Stimulated activated CD4-positive, alpha-beta T cell treated with anti-CD3 and anti-CD28 coated beads, Interleukin-1b, Interleukin-23, amount 100 ng/mL, for 4 hours (primary cell): ENCODE measurements at places on chromosomes 16 and 17.

DNA sequence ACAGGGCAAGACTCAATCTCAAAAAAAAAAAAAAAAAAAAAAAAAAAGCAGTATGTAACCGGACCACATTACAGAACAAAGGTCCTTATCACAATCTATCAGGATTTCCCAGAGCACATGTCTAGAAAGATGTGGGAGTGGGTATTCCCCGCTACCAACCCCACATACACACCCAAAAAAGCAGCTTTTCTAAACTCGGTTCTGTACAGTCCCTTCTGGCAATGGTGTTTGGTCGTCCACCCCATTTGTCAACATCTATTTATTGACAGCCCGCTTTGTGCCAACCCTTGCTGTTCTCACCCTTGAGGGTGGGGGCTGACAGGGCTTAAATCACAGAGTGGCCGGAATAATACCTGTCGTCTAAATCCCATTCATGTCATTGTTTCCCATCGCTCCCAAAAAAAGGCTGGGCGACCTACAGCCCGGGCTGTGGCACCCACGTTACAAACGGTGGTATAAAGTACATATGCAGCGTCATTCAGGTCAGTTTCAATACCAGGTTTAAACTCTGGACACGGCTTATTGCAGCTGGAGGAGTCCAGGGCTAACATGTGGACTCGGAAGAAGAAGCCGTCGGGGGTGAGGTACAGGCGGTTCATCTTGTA lies 3.6 kb downstream of the C17orf58 start:
- no peak for DNase-seq

DNA sequence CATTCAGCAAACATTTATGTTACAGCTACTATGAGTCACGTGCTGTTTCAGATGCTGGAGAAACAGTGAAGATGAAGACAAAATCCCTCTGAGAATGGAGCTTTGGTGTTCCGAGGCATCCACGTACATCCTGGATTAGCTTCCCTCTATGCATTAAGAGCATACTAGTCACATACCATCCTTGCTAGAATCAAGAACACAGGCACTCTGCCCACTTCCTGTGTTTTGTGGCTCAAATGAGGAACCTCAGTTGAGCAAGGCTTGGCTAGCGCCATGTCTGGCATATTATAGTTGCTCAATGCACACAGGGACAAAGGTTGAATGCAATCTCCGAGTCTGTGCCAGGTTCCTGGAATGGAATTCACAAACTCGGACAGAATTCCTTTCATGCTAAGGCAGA lies 297.5 kb downstream of the XYLT1 start:
- DNase-seq: no peak

GRCh38 chr17:57852092-57852954 lies 2.5 kb upstream of the MRPS23 start:
- DNase-seq: no peak

DNA sequence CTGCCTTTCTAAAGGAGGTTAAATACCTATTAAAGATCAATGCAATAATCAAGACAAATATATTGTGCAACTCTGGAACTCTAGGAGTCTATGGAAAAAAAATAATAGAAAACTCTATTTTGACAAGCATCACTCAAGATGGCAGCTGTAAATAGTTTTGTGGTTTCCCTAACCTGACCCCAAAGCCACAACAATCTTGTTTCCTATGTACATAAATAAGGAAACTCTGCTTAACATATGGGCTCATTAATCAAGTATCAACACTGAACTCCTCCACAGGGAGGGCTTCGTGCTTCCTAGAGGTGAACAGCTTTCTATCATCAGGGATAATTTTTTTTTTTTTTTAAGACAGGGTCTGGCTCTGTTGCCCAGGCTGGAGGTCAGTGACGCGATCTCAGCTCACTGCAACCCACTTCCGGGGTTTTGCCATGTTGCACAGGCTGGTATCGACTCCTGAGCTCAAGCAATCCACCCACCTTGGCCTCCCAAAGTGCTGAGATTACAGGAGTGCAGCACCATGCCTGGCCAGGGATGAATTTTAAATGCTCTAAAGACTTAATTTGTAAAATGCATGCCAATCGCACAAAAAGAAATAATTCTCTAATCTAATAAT lies 42.5 kb downstream of the ARHGAP17 start:
- no peak for DNase-seq

DNA sequence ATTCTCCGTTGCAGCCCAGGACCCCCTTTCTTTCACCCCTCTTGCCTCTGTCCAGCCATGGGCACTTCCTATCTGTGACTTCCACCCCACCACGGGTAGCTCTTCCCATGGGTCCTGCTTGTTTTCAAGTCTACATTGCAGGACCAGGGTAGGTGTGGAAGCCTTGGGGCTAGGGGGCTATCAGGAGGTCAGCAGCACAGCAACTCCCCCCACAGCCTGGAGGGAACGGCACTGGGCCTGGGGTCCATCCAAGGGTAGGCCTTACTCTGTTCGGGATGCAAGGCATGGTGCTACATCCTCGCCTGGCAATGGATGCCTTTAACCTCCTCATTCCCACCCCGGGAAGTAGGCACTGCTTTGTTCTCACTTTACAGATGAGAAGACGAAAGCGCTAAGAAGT lies 109.3 kb downstream of the IRX5 start:
- no peak for DNase-seq

DNA sequence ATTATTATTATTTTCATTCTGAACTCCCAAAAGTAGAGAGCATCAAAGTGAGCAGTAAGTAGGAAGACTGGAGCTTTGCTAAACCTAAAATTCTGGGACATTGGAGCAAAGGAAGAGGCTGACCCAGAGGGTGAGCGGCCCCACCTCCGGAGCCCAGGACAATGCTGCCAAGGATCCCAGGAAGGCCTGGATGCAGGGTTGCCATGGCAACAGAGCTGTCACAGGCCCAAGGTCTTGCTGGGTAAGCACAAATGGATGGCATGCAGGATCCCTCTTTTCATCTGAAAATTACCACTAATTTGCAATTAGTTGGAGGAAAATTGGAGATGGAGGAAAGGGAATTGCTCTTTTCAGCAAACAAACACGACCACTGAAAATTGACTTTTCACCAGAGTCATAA lies 457.9 kb upstream of the CDH5 start:
- DNase-seq: no peak

- no peak for DNase-seq
These were observed at the start of gene RCVRN for GRCh38 chr17:9905078-9905415. Gene RCVRN, minus strand, starts transcription at chr17:9905271. Its CDS starts 91 bp downstream, at chr17:9905180.

- no peak for DNase-seq
These were observed 60.8 kb downstream of the PARN start for GRCh38 chr16:14569213-14569612.

DNA sequence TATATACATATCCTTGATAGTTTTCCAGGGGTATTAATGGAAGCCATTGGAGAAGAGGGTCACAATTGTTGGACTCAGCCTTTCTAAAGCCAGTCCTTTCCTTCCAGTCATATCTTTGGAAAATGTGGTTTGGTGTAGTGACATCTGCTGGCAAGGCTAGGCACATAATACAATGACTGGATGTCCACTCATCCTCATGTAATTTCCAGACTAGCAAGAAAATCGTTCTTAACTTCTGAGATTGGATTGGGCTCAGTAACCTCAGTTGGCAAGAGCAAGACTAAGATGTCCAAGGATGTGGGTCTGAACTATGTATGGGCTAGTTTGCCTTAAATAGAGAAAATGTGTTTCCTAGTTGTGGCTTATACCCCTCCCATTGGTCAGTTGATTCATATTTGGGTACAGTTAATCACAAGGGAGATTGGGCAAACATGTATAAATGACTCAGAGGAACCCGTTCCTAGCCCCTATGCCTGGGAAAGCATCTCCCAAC lies 8.7 kb upstream of the KAT7 start:
- no peak for DNase-seq

DNA sequence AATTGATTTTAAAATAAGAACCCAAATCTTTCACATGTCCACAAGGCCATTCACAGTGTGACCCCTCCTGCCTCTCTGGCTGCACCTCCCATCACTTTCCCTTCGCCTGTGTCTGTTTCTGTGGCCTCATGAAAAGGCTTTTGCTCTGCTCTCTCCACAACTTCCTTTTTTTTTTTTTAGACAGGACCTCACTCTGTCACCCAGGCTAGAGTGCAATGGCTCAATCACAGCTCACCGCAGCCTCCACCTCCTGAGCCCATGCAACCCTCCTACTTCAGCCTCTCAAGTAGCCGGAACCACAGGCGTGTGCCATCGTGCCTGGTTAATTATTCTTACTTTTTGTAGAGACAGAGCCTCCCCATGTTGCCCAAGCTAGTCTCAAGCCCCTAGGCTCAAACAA lies 197.1 kb downstream of the ABCC12 start:
- no peak for DNase-seq

DNA sequence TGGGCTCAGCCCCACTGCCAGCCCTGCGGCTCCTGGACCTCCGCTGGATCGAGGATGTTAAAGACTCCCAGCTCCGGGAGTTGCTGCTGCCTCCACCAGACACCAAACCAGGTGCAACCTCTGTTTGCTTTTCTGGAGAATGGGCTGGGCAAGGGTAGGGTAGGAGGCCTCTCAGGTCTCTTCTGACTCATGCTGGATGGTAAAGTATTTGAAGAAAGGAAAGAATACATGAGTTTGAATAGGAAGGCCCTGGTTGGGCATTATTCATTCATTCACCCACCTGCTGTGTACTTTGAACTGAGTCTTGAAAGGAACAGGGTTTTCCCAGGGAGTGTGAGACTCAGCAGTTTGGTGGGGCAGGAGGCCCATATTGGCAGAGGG lies 6.5 kb upstream of the ORAI3 start:
- no peak for DNase-seq

- no peak for DNase-seq
These were observed 56.1 kb downstream of the RMI2 start for GRCh38 chr16:11401161-11402050.

DNA sequence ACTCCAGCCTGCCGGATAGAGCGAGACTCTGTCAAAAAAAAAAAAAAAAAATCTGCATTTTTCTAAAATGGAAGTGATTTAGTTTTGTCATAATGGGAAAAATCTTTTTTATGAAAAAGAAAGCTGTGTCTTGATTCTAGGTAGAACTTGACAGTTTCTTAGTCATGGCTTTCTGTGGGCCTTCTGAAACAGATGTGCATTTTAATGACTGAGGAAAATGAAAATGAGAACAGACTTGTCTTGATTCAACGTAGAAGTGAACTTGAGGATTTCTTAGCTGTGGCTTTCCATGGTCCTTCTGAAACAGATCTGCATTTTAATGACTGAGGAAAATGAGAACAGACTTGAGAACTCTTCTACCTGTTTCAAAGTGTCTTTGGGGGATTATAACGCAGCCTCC lies 171.7 kb downstream of the VPS53 start:
- DNase-seq: no peak

DNA sequence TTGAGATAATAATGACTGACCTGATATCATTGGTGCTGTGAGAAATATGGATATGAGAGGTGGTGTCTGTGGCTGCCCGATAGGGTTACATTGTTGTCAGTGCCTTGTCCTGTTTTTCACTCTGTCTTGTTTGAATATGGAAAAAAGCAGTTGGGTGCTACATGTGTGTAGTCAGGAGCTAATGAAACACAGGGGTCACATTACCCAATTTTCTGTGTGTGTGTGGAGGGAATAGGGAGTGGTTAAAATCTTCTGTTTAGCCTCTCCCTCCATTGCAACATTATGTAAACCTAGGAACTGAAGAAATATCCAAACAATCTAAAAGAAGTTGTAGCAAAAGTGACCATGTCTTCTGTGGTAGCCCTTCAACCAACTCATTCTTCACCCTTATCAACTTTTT lies 527.7 kb upstream of the SOX9 start:
- no peak for DNase-seq

DNA sequence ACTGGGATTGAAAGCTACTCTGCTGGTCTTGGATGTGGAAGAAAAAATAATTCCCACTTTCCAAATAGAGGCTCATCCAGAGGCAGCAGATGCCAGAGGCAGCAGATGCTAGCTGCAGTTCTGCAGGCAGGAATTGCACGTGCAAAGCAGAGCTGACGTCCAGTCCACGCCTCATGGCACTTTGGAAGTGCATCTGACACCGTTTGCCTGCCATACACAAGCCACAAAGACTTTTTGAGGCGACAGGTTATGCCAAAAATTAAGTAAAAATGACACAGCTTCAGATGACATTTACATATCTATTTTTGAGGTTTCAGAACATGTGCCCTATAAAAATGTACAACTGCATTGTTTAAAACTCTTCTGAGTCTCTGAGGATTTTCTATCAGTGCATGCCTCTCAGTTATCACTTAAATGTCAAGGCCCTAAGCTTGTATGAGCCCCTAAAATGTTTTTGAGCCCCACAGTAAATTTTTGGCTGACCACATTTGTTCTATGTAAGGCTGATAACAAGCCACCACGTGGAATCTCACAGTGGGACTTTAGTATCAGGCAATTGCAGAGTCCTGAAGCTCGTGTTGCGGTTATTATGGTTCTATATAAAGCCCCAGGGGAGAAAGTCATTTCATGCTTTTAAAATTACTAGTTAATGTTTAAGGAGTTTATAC lies 239.2 kb downstream of the PRKCA start:
- DNase-seq: no peak

- peak; percentile 29 for DNase-seq
These were observed 3.3 kb downstream of the POLR3E start for GRCh38 chr16:22300427-22301071.

DNA sequence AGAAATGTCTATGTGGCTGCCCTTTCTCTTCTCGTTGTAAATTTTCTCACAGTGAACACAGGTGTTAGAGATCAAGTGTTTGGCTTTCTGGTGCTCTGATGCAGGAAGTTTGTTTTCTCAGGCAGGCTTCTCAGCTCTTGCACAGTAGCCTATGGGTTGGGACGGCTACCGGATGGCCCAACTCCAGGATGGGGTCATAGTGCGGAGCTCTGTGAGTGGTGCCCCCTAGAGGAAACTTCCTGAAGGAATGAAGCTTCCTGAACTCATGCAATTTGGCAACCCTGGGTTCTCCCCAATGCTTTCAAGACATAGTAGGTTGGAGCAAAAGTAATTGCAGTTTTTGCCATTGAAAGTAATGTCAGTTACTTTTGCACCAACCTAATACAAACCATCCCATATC lies 407.5 kb upstream of the HSBP1 start:
- no peak for DNase-seq

GRCh38 chr16:55494994-55495421 lies 13.9 kb upstream of the LPCAT2 start:
- no peak for DNase-seq

- no peak for DNase-seq
These were observed 70.4 kb upstream of the SMURF2 start for GRCh38 chr17:64732336-64733006.

- no peak for DNase-seq
These were observed 1.4 kb downstream of the ZG16 start for GRCh38 chr16:29779474-29779873.

DNA sequence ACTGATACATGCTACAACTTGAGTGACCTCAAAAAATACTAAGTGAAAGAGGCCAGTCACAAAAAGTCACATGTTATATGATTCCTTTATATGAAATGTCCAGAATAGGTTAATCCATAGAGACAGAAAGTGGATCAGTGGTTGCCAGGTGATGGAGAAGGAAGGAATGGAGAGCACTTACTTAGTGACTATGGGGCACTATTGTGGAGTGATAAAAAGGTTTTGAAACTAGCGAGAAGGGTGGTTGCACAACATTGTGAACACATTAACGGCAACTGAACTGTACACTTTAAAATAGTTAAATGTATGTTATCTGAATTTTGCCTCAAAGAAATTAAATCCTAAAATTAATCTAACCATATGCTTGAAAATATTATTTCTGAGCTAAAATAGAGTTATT lies 25.9 kb downstream of the AMFR start:
- DNase-seq: no peak

GRCh38 chr16:66144641-66145040 lies 221.8 kb upstream of the CDH5 start:
- no peak for DNase-seq

- DNase-seq: no peak
These were observed 125.3 kb downstream of the SHISA6 start for GRCh38 chr17:11366272-11366850.

- DNase-seq: no peak
These were observed 592 bp downstream of the ALDOA start for GRCh38 chr16:30065943-30066760.
